ENCODE measurements at places on chromosomes 2 and 18. TPM values are rescaled to one million over a fixed set of nuclear protein-coding genes. Genes with fewer than 3 reads are reported as not detected.

NAT8 gene
- total RNA-seq, result not detected

CBLN2 gene
- not detected for total RNA-seq

COLEC12 gene
- 1.9 TPM for total RNA-seq

UBXN2A gene
- 4.7 TPM for total RNA-seq

ZNF804A gene
- total RNA-seq, result 0.09 TPM

TRIM54 gene
- total RNA-seq, result 0.40 TPM

EVA1A gene
- total RNA-seq, result 21.4 TPM

IL1R1 gene
- 19.9 TPM for total RNA-seq

SLC5A7 gene
- total RNA-seq, result 0.04 TPM

RNF138 gene
- total RNA-seq, result 20.0 TPM

CREG2 gene
- not detected for total RNA-seq

GRHL1 gene
- total RNA-seq, result 2.5 TPM

CHRNA1 gene
- total RNA-seq, result 0.14 TPM

UGT1A3 gene
- not detected for total RNA-seq

RIT2 gene
- not detected for total RNA-seq

BCL2 gene
- 4.0 TPM for total RNA-seq

MTHFD2 gene
- 27.3 TPM for total RNA-seq

DIPK1C gene
- not detected for total RNA-seq

STK17B gene
- 9.5 TPM for total RNA-seq

DLX1 gene
- not detected for total RNA-seq

ZNG1B gene
- total RNA-seq, result 19.5 TPM

ADRA2B gene
- total RNA-seq, result 0.19 TPM

ASXL3 gene
- total RNA-seq, result 1.6 TPM

HOXD13 gene
- total RNA-seq, result not detected

SOS1 gene
- 9.3 TPM for total RNA-seq

GPR75 gene
- 1.1 TPM for total RNA-seq

RPRM gene
- not detected for total RNA-seq

NTSR2 gene
- not detected for total RNA-seq

UGT1A10 gene
- total RNA-seq, result not detected

MTCL1 gene
- total RNA-seq, result 10.5 TPM

LYG1 gene
- total RNA-seq, result not detected

HNMT gene
- total RNA-seq, result 23.3 TPM

KDM3A gene
- total RNA-seq, result 35.4 TPM

DNAJC10 gene
- total RNA-seq, result 77.3 TPM

GTF2A1L gene
- total RNA-seq, result not detected

ZNF638 gene
- 35.4 TPM for total RNA-seq

DSG4 gene
- total RNA-seq, result not detected

CLIP4 gene
- 13.0 TPM for total RNA-seq

RGPD4 gene
- total RNA-seq, result not detected

STPG4 gene
- total RNA-seq, result not detected

DLGAP1 gene
- 0.12 TPM for total RNA-seq

FBXO36 gene
- total RNA-seq, result 1.8 TPM

CLEC4F gene
- total RNA-seq, result 0.12 TPM

LIMS3 gene
- total RNA-seq, result 1.9 TPM

KYNU gene
- total RNA-seq, result 1.9 TPM

SERPINB11 gene
- total RNA-seq, result not detected

KCNJ3 gene
- 1.4 TPM for total RNA-seq

AQP12A gene
- 163 TPM for total RNA-seq

ZSWIM2 gene
- not detected for total RNA-seq

ZBTB7C gene
- total RNA-seq, result 0.35 TPM

XRCC5 gene
- 91.1 TPM for total RNA-seq

CTLA4 gene
- 0.16 TPM for total RNA-seq

HOXD9 gene
- 0.12 TPM for total RNA-seq

PROKR1 gene
- not detected for total RNA-seq

Data from pancreas (tissue), 10 donors.